ENCODE measurements at places on chromosomes 16 and 17.

GRCh38 chr17:72496461-72496860, 375.6 kb downstream of the SOX9 start:
- no peak for DNase-seq

DNA sequence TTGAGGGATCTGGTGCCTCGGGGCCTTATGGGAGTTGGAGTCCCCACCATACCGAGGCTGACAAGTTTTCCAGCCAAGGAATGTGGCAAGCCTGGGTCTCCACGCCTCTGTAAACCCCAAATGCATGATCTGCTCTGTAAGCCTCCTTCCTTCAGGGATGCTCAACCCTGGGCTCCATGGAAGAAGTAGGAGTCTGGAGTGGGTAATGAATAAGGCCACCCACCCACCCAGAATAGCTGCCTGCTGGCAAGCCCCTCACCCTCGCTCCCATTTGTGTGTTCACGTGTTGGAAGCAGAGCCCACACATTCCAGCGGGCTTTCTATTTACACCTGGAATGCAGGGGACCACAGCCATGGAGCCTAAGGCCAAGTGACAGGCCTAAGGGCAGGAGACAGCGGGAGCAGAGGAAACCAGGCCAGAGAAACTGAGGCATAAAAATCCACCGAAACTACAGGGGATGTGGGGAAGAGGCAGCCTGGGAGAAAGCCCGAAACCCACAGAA, 4.4 kb downstream of the DLG4 start:
- DNase-seq = no peak

- DNase-seq = no peak
Observed at GRCh38 chr17:81416612-81417011, 21.4 kb downstream of the BAHCC1 start.

GRCh38 chr17:81328489-81328888, 33.4 kb upstream of the SLC38A10 start:
- no peak for DNase-seq

DNA sequence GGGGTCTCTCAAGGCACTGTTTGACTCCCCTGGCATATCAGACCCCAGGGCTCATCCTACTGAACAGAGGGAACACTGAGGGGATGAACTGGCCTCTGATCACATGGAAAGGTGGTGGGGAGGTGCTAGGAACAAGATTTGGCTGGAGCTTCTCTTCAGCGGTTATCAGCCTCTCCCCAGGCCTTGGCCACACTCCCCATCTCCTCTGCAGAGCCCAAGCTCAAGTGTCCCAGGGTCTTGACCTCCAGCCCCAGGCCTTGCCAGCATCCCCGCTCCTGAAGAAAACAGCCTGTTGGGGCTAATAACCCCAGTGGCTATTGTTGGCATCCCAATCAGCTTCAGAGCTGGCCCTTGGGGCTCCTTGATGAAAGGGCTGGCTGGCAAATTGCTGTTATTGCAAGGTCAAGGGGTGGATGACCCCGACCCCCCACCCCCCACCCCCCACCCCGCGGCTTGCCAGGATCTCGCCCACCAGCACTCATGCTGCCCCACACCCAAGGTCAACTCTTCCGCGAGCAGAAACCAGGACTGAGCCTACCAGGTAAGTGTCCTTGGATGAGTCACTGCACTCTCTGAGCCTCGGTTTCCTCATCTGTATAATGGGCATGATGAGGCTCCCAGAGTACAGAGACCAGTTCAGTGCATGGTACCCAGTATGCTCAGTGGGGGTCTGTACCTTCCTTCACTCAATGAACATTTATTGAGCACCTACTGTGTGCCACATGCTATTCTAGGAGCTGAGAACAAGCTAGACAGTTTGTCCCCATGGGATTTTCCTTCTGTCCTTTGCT, 18.8 kb upstream of the FAM83G start:
- no peak for DNase-seq

DNA sequence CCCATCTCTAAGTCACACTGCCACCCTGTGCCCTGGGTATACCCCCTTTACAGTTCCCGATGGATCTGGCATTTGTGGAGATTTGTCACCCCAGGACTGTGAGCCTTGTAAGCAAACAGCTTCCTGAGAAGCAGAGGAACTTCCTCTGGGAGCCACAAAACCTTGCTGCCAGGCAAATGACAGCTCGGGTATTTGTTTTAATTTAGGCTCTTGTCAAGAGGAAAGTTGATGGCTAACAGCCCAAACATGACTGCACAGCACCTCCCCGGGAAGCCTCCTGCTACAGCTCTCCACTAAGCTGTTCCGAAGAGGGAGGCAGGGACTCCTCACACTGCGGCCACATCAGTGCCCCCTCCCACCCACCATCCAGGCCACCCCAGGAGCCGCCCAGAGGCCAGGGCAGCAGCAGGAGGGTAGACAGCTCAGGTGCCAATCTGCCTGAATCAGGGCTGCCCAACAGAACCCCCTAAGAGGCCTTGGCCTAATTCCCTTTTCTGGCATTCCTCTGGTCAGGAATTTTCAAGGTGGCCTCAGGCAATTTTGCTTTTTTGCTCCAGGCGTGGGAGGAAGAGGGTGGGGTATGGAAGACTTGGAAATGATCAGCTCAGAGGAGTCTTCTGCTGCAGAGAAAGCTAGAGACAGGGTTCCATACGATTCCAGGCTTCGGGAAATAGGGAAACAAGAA, 2.6 kb downstream of the ABR start:
- DNase-seq = no peak

- DNase-seq = no peak
Observed at GRCh38 chr16:4691666-4692412, 1.5 kb upstream of the NUDT16L1 start.

DNA sequence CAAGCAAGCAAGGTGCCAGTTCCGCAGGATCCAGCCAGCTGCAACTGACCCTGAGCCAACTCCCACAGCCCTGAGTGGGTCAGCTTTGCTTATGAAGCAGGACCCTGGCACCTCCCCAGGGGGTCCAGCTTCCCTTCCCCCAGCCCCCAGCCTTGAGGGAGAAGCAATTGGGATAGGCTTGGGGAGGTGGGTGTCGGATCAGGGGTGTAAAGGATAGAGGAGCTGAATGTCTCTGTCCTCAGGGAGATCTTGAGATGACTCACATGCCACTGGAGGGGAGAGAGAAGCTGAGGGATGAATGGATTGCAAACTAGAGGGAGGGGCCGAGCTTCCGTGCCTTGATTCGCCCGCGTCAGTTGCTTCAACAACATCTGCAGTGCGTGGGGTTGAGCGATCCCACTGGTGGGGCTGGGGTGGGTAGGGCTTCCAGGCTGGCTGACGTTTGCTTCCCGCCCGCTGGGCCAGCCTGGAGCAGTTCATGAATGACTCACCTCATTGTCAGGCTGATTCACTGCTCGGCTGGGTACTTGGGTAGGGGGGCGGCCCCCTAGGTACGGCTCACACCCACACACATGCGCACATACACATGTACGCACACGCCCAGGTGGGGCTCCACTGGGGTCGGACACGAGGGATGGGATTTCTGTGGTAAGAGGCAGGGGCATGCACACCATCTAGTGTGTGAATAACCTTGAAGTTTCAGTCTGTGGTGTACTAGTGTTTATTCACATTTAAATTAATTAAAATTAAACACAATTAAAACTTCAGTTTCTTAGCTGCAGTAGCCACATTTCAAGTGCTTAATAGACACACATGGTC, 3.6 kb upstream of the HROB start:
- peak; percentile 50 for DNase-seq

DNA sequence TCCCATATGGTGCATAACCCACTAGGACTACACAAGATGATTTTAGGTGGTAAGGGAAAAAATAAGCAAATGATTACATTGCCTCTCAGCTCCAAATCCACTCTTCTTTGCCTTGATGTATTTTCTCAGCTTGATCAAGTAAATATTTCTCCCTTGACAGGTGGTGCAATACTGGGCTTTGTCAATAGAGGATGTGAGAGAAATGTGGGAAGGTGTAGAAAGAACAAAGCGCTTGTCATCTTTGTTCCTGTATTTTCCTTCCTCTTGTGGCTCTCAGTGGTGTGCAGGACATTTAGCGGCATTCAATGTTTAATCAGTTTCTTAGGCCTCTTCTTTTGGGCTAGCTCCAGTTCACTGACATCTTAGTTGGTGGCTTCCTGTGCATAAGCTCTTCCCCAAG, 1165.8 kb upstream of the GOT2 start:
- no peak for DNase-seq

DNA sequence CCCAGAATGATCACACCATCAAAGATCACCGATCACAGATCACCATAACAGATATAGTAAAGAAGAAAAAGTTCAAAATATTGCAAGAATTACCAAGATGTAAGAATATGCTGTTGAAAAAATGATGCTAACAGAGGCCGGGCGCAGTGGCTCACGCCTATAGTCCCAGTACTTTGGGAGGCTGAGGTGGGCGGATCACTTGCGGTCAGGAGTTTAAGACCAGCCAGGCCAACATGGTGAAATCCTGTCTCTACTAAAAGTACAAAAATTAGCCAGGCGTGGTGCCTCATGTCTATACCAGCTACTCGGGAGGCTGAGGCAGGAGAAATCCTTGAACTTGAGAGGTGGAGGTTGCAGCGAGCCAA, 53.2 kb downstream of the CPPED1 start:
- DNase-seq = no peak

- no peak for DNase-seq
Observed at GRCh38 chr17:70552982-70553334, 383.6 kb downstream of the KCNJ2 start.

GRCh38 chr17:59856859-59857794, 35.6 kb downstream of the TUBD1 start:
- no peak for DNase-seq

GRCh38 chr16:65545413-65545956, 423.6 kb upstream of the CDH11 start:
- DNase-seq = no peak

- DNase-seq = no peak
Observed at GRCh38 chr17:82848022-82848592, 8.3 kb upstream of the ZNF750 start.

- no peak for DNase-seq
Observed at GRCh38 chr17:76419576-76420260, 33.2 kb downstream of the UBE2O start.

GRCh38 chr17:78271419-78272170, 40.2 kb downstream of the TMEM235 start:
- no peak for DNase-seq

- DNase-seq = no peak
Observed at GRCh38 chr16:85961988-85962915, 63.3 kb downstream of the IRF8 start.

GRCh38 chr17:47095268-47095667, 93.8 kb downstream of the CDC27 start:
- no peak for DNase-seq

DNA sequence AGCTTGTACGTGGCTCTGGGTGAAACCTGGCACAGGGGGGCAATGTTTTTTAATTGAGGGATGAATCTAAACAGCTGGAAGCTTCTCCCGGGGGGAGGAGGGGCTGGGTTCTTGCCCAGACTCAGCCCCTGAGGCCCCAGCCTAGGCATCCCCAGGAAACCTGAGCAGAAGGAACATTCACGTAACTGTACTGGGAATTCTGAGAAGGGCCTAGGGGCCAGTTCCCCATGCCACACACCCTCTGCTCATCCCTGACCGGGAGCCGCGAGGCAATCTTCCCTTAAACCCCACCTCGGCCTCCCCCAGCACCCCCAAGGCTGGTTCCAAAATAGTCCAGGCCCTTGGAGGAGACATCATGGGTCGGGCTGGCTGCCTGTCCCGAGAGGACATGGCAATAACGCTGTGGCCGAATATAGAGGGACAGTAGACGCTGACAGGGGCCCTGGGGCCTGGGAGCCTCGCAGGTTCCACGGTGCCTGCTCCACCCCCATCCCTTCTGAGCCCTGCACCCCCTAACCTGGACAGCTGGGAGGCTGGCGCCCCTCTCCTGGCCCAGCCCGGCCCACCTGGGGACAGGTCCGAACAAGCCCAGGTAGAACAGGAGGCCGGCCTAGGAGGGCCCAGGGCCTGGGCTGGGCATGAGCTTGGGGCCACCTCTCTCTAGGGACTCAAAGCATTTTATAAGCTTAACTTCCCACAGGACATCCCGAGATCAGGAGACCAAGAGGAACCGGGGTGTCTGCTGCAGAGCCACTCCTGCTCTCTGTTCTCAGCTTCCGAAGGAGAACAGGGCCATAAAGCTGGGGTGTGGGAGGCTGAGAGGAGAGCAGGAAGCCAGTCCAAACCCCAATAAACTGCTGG, 83.2 kb upstream of the TOB1 start:
- no peak for DNase-seq

- DNase-seq = no peak
Observed at GRCh38 chr16:85316944-85317343, 204.7 kb upstream of the CIBAR2 start.

DNA sequence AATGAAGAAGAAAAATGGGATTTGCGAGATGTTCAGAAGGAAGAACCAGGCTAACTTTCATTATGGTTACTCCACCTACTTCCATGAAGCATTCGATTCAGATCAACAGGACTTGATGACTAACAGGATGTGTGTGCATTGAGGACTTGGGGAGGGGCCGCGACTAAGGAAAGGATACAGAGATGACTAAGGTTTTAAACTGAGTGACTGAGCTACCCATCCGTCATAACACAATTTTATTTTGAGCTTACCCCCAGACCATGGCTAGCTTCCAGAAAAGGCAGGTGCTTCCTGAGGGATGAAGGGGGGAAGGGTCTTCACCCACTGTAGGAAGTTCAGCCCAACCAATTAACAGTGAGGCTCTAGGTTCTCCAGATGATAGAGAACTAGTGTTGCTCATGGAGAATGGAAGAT, 2.5 kb upstream of the CDYL2 start:
- DNase-seq = no peak

GRCh38 chr17:66717641-66718058, 117.3 kb upstream of the CACNG5 start:
- DNase-seq = no peak

DNA sequence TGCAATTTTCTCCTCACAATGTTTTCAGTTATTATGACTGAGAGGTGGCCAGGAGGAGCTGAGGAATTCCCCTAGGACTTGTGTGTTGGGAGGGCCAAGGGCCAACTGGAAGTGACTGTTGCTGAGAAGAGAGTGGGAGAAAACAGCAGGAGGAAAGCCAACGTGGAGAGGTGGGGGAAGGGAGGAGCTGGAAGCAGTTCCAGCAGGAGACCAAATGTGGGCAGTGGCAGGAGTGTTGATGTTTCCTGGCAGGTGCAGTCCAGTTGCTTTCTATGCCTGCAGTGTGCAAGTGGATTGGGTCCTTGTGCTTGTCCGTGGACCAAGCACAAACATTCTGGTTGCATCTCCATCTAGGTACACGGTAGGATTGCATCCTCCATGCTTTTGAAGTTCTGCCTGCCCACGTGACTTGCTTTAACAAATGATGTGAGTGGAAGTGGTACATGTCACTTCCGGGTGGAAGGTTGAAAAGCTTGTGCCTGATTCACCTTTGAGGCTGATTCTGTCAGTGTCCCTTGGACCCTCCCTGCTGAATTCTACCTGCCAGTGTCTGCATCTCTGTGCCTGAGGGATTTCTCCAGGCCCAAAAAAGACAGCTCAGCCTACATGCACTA, 54.7 kb upstream of the CRHR1 start:
- DNase-seq = no peak

GRCh38 chr17:49358641-49359247, 3.3 kb downstream of the ZNF652 start:
- no peak for DNase-seq

Measured in nephron progenitor cell (in vitro differentiated cells).